ENCODE measurements at places on chromosomes 6 and 20.

- peak; percentile 36 for DNase-seq
Measured at GRCh38 chr6:152189736-152190135, 382.3 kb downstream of the ESR1 start.

- DNase-seq: no peak
Measured at GRCh38 chr6:156627524-156627923, 149.7 kb upstream of the ARID1B start.

GRCh38 chr6:137944793-137945498 lies 77.9 kb downstream of the TNFAIP3 start:
- no peak for DNase-seq

- DNase-seq: no peak
Measured at GRCh38 chr6:37812841-37813240, 6.7 kb upstream of the ZFAND3 start.

DNA sequence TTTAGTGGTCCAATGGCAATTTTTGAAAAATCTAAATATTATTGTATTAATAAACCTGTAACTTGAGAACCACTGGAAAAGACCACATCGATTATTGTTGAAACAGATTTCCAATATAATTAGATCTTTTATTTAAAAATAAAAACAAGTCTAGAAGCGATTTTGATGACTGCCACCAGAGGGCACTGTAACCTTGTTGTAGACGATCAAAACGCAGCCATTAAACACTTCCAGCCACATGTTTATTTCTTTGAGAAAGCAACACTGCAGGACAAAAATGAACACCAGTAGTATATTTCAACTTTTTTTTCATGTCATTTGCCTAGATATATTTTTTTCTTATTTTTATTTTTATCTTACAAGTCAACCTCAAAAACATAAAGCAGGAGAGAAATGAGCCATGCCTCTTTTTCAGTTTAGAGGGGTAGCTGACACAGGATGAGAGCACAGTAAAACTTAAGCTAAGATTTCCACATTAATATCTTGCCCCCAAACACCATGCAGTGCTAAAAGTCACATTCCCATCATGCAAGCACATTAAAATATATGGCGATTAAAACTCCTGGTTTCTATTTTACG lies 115.4 kb downstream of the OPRM1 start:
- no peak for DNase-seq

- DNase-seq: no peak
Measured at GRCh38 chr6:169365567-169366257, 112.1 kb upstream of the THBS2 start.

GRCh38 chr20:34295284-34295683 lies 7.9 kb downstream of the AHCY start:
- no peak for DNase-seq

GRCh38 chr20:15302075-15302474 lies 964.7 kb upstream of the FLRT3 start:
- no peak for DNase-seq

- DNase-seq: no peak
Measured at GRCh38 chr6:139602577-139602976, 228.1 kb upstream of the CITED2 start.

GRCh38 chr6:146868671-146869209 lies 270.0 kb downstream of the ADGB start:
- no peak for DNase-seq

DNA sequence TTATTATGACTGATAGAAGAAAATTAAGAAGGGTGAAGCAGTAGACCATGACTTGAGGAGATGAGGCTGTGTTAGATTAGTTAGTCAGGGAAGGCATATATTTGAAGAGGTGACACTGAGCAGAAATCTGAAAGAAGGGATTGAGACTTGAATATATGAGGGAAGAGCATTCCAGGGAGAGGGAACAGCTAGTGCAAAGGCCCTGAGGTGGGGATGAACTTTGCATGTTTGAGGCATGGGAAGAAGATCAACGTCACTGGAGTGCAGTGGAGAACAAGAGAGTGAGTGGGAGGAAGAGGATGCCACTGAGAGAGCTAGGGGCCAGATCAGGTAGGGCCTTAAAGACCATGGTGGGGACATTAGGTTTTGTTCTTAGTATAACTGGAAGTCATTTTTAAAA lies 119.0 kb downstream of the ZDHHC14 start:
- no peak for DNase-seq

- no peak for DNase-seq
Measured at GRCh38 chr20:19260412-19261090, 48.1 kb downstream of the SLC24A3 start.

GRCh38 chr6:33822575-33823395 lies 19.0 kb upstream of the MLN start:
- no peak for DNase-seq

DNA sequence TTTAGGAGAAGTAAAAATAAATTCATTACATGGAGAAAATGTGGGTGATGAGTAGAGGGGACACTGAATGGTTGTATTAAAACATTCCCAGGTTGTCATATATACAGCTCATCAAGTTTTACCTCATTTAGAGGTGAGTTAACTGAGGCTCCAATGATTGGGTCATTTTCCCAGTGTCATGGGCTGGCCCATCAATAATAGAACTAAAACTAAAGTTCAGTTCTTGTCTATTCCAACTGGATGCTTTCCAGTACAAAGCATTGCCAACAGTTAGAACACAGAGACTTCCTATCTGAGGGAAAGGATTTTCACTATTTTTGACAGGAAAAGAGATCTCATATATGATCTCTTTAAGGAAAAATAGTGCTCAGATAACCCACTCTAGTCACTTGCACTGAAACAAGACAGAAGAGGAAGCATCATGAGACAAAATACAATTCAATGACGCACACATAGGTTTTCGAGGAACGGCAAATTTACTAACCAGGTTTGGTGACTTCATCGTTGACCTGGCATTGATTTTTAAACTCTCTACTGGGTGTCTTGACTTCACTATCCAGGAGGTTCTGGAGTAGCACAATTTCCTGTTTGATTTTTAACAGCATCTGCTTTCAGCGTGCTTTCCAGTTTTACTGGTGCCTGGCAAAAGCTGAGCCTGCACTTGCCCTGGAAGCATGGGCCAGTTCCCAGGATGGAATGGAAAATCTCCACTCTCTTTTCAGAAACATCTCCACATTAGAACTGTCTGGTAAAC lies 195.5 kb upstream of the FBXL4 start:
- DNase-seq: no peak

GRCh38 chr6:31874084-31874670 lies 4.6 kb downstream of the SLC44A4 start:
- no peak for DNase-seq

GRCh38 chr6:94278146-94278545 lies 858.8 kb upstream of the EPHA7 start:
- no peak for DNase-seq

DNA sequence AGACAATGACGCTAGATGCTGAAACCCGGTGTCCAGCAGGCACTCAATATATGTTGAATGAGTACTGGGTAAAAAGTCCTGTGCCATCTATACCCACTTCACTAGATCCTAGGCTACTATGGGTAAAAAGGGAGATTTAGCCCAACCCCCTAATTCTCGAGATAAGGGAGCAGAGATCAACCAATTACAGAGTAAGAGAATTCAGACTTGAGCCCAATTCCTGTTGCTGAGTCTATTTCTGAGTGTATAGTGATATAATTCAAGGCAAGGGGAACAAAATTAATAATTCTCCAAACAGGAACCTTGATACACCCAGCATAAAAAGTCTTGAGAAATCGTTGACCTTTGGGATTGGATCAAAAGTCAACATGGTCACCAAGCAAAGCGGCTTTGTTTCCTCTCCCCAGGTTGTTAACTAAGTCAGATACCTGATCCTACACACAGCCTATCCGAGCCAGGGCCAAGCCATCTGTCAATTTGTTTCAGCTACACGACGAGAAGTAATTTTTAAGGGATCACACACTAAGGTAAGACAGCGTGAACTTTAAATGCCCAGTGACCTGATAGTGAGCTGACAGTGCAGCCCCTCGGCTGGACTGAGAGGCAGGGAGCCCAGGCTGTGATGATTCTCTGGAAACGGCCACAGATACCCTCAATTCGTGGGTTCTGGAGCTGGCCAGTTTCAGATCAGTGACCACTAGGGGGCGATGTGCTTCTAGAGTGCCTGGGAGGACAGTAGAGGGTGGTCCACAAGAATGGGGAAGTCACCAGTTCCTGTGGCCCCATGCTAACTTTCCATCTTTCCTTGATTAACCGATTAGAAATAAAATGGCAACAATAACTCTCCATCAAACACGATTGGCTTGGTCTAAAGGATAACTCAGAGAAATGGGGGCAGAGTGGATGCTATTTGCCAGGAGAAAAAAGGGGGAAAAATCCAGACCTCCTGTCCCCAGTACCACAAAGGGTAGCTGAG lies 46.2 kb downstream of the SLC22A23 start:
- no peak for DNase-seq

GRCh38 chr6:30319146-30319835 lies 7.4 kb upstream of the TRIM39 start:
- no peak for DNase-seq

- no peak for DNase-seq
Measured at GRCh38 chr6:73534628-73535027, 13.8 kb upstream of the EEF1A1 start.

- DNase-seq: no peak
Measured at GRCh38 chr6:38604700-38605099, 35.0 kb downstream of the BTBD9 start.

DNA sequence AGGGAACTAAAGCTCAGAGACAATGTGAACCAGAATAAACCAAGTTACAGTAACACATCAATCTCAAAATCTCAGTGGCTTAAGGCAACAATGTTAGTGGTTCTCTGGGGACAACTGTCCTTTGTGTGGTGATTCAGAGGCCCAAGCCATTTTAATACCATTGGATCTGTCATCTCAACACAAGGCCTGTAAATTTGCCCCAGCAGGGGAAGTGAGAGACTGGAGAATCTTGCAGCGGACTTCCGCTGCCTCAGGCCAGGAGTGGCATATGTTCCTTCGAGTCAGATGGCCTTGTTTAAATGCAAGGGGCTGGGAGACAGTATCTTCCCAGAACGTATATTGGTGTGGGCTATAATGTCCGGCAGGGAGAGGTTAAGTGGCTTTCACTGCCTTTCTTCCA lies 126.0 kb downstream of the CD83 start:
- DNase-seq: no peak

- DNase-seq: no peak
Measured at GRCh38 chr6:52529311-52529710, 47.5 kb downstream of the TRAM2 start.

DNA sequence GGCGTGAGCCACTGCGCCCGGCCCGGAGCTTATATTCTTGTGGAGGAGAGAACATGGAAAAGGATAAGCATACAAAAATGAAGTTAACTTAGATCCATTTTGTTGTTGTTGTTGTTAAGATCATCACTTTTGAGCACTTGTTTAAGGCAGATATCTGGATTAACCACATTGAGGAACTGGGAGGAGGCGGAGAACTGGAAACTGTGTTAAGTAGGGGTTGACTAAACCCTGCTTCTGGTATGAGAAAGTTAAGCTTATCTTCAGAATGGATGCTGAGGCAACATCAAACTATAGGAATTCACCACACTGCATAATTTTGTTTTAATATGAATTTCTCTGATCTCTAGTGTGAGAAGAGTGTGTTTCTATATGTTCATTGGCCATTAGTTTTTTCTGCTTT lies 57.6 kb downstream of the GCNT2 start:
- no peak for DNase-seq

DNA sequence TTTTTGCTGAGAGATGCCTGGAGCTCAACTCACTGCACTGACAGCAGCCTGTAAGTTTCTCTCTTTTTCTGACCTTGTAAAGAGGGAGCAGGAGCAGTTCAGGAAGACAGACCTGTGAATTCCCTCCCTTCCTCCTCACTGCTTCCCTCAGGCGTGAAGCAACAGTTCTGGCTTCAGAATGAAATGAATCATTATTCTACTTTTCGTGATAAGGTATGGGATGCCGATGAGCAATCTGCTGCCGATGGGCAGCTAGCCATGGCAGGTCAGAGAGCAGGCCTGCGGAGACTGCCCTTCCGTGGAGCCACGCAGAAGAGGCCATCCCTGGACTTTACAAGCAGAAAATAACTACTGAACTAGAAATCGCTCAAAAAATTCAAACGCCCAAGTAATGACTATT lies 426.5 kb upstream of the RNF217 start:
- no peak for DNase-seq

- no peak for DNase-seq
Measured at GRCh38 chr20:21820688-21821087, 115.2 kb downstream of the PAX1 start.

- DNase-seq: no peak
Measured at GRCh38 chr6:113731541-113731940, 125.6 kb upstream of the MARCKS start.

DNA sequence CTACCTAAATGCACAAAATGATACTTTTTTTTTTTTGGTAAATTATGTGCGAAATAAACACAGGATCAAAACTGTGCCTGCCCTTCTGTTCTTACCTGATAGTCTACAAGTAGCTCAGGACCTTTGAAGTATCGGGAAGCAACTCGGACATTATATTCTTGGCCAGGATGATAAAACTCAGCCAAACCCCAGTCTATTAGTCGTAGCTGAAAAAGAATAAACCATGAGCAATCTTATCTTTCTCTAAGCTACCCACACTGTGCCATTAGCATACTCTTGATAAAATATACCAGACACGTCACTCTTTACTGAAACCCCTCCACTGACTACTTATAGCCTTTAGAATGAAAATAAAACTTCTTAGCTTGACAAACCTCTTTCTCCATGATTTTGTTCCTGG lies 29.8 kb upstream of the TBC1D20 start:
- DNase-seq: no peak

DNA sequence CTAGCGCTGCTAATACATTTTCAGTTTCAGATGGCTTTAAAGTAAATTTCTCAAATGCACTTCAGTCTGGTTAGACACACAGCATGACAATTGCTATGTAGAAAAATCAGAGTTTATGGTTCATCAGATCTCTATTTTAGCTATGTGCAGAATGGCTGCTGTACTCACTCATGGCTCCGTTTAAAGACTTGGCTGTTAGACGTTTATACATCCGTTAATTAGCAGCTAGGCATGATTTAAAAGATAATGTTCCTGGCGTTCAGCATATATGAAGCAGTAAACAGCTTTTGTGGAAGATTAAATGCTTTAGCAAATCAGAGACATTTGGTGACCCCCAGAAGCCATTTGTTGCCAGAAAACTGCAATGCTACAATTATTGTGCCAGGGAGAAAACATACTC lies 350.0 kb upstream of the MANEA start:
- no peak for DNase-seq

Measured in epithelial cell of prostate (primary cell).